Psoas muscle (tissue), 8 donors: ENCODE measurements at places on chromosomes 13 and 19. TPM values are rescaled to one million over a fixed set of nuclear protein-coding genes. Genes with fewer than 3 reads are reported as not detected.
A peak's percentile ranks its signal among the peaks of the same experiment; 100 is the strongest.

GRCh38 chr13:101681834-101682233 is 229.4 kb downstream of the ITGBL1 start:
- H3K4me3 ChIP-seq: no peak overlapping the region
- no peaks in the 10 kb centered on the region for H3K27me3 ChIP-seq
- H3K27ac ChIP-seq: no peak overlapping the region
- no peaks in the 10 kb centered on the region for H3K4me1 ChIP-seq

- H3K36me3 ChIP-seq: no peaks in the 10 kb centered on the region
- H3K27me3 ChIP-seq: no peaks in the 10 kb centered on the region
- no peak overlapping the region for H3K4me3 ChIP-seq
- peak overlapping the region; percentile 65 for H3K27ac ChIP-seq
These were observed 11.3 kb downstream of the GTPBP3 start for GRCh38 chr19:17348700-17349099.

GRCh38 chr19:49118565-49119410 is at the start of gene C19orf73:
Gene C19orf73, minus strand, starts transcription at chr19:49119143. Its CDS starts 121 bp downstream, at chr19:49119022.
- H3K27ac ChIP-seq: peak within 1 kb of the TSS; percentile 98
- no peaks in the 10 kb centered on the region for H3K27me3 ChIP-seq
- DNase-seq: peak; percentile 98
- H3K36me3 ChIP-seq: no peaks in the 10 kb centered on the region
- H3K4me3 ChIP-seq: peak within 1 kb of the TSS; percentile 85

DNA sequence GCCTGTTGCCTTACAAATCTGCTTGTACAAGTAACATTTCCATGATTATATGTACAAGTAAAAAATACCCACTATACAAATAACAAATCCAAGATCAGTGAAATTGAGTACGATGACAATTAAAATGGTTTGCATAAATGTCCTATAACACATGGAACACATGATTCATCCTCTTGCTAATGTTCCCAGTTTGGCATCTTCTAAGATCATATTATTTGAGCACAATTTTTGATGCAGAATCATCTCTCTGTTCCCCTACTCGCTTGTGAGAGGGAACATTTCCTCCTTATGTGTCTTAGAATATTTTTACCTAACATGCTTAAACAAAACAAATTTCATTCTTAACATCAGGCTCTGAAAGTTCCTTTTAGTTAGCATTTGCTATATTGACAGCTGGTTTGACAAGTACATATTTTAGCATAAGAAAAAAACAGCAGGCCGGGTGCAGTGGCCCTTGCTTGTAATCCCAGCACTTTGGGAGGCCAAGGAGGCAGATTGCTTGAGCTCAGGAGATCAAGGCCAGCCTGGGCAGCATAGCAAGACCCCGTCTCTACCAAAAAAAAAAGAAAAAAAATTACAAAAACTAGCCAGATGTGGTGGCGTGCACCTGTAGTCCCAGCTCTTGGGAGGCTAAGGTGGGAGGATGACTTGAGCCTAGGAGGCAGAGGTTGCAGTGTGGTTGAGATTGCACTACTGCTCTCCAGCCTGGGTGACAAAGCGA is 14.2 kb downstream of the ZNF331 start:
- peaks cover 9% of the 10 kb centered on the region for H3K4me1 ChIP-seq
- DNase-seq: no peak
- H3K4me3 ChIP-seq: no peak overlapping the region
- H3K36me3 ChIP-seq: peaks cover 9% of the 10 kb centered on the region

DNA sequence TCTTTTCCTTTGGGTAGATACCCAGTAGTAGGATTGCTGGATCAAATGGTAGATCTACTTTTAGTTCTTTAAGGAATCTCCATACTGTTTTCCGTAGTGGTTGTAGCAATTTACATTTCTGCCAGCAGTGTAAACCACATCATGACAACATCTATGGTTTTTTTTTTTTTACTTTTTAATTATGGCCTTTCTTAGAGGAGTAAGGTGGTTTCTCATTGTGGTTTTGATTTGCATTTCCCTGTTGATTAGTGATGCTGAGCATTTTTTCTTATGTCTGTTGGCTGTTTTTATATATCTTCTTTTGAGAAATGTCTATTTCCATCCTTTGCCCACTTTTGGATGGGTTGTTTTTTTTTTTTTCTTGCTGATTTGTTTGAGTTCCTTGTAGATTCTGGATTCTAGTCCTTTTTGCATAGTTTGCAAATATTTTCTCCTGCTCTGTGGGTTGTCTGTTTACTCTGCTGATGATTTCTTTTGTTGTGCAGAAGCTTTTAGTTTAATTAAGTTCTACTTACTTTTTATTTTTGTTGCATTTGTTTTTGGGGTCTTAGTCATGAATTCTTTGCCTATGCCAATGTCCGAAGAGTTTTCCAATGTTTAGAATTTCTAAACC is 38.8 kb downstream of the TDRD3 start:
- no peaks in the 10 kb centered on the region for H3K27me3 ChIP-seq
- H3K4me1 ChIP-seq: no peaks in the 10 kb centered on the region
- no peak overlapping the region for H3K4me3 ChIP-seq

DNA sequence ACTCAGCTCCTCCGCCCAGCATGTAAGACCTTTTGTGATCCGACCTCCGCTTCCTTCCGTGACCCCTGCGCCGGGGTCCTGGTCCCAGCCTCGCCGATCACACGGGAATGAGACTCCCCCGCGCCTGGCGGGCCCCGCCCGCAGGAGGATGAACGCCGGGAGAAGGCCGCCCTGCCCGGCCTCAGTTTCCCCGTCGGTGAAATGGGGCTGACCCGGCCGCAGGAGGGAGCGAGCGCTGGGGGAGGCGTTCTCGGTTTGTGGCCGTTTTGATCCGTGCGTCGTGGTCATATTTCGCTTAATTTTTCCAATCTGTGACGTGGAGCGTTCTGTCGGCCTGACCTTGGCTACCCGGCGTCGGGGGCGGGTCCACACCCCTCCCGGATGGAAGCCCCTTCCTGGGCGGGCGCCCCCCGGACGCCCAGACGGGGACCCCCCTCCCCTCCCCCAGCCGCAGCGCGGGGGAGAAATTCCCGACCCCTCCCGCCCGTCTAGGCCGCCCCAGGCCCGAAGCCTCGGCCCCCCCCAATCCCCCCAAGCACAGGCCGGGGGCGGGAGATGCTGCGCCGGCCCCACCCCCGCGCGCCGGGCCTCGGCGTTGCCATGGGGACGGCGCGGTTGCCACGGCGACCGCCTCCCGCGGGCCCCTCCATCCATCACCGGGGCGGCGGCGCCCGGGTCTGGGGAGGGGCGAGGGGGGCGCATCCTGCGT is 11.1 kb downstream of the PALM start:
- peak overlapping the region; percentile 41 for H3K27ac ChIP-seq
- H3K4me3 ChIP-seq: peak overlapping the region; percentile 1
- no peaks in the 10 kb centered on the region for H3K4me1 ChIP-seq
- no peaks in the 10 kb centered on the region for H3K36me3 ChIP-seq
- peaks cover 41% of the 10 kb centered on the region for H3K27me3 ChIP-seq
- DNase-seq: peak; percentile 54

DNA sequence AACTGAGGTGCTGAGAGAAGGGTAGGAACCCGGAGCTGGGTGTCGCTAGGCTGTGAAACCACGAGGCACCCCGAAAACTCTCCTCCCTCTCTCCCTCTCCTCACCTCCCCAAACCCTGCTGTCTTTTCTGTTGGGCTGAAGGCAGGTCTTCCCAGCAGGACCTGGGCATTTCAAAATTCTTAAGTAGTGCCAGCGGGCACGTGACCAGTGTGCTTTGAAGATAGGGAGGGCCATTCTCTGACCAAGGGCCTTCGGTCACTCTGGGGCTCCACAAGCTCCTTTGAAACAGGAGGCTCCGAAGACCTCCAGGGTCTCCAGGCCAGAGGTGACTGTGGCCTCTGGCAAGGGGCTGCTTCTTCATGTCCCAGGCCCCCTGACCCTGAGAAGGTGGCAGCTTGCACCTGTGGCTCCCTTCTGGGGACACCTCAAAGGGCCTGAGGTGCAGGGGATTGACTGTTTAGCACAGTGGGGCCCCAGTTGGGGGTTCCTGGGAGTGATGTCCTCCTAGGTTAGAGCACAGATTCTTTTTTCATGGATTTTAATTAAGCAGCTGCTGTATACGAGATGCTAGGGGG is 48.3 kb downstream of the DNM2 start:
- H3K36me3 ChIP-seq: peaks cover 10% of the 10 kb centered on the region
- no peak overlapping the region for H3K4me3 ChIP-seq
- peaks cover 58% of the 10 kb centered on the region for H3K4me1 ChIP-seq
- no peaks in the 10 kb centered on the region for H3K27me3 ChIP-seq
- no peak for DNase-seq
- H3K27ac ChIP-seq: peak overlapping the region; percentile 74

DNA sequence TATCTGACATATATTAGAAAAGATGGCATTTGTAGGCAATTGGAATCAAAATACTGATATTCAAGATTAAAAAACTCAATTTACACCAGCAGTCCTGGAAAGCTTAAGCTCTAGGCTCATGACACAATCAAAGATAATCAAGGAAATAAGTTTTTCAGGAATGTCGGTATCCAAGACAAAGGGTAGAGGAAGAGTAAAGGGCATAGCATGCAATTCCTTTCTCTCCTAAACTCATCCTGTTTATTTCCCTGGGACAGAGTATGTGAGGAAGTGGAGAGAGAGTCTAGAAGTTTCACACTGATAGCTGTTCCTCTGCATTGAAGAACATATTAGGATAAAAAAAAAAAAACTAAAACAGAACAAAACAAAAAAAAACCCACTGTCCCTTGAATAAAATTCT is 2452.1 kb downstream of the PCDH9 start:
- no peak overlapping the region for H3K27ac ChIP-seq
- no peaks in the 10 kb centered on the region for H3K36me3 ChIP-seq
- H3K4me1 ChIP-seq: no peaks in the 10 kb centered on the region
- no peak overlapping the region for H3K4me3 ChIP-seq

DNA sequence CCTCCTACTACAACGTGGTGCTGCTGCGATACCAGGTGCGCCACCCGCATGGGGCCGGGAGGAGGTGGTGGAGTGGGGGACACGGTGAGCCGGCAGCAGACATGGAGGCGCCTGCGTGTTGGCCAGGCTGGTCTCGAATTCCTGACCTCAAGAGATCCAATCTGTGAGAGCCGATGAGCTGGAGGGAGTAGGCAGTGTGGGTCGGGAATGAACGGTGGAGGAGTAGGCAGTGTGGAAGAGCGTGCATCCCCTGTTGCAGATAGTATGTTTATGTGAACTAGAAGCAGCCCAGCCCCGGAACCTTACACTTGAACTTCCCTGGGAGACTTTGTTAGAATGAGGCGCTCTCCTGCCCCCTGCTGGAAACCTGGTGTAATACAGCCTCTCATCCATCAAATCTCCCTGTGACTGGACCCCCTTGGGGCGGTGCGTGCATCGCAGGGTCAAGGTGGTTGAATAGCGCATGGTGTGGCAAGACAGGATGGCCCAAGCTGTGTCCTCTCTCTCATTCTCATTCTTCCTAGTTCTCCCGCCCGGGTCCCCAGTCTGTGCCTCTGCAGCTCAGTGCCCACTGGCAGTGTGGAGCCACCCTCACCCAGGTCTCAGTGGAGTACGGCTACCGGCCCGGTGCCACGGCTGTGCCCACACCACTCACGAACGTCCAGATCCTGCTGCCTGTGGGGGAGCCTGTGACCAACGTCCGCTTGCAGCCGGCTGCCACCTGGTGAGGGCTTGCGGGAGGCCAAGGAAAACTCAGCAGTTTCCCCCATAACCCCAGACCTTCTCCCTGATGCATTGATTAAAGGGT is 10.5 kb upstream of the B3GNT3 start:
- peaks cover 23% of the 10 kb centered on the region for H3K27me3 ChIP-seq
- H3K36me3 ChIP-seq: no peaks in the 10 kb centered on the region
- no peaks in the 10 kb centered on the region for H3K4me1 ChIP-seq
- no peak for DNase-seq
- H3K4me3 ChIP-seq: no peak overlapping the region

GRCh38 chr13:27405546-27406134 is 18.8 kb upstream of the GTF3A start:
- DNase-seq: no peak
- no peak overlapping the region for H3K4me3 ChIP-seq
- H3K36me3 ChIP-seq: no peaks in the 10 kb centered on the region
- no peaks in the 10 kb centered on the region for H3K27me3 ChIP-seq
- no peaks in the 10 kb centered on the region for H3K4me1 ChIP-seq
- peak overlapping the region; percentile 12 for H3K27ac ChIP-seq

- H3K36me3 ChIP-seq: no peaks in the 10 kb centered on the region
- DNase-seq: peak; percentile 41
- peak overlapping the region; percentile 30 for H3K27ac ChIP-seq
- H3K4me1 ChIP-seq: no peaks in the 10 kb centered on the region
- no peak overlapping the region for H3K4me3 ChIP-seq
- H3K27me3 ChIP-seq: peaks cover 61% of the 10 kb centered on the region
These were observed 17.6 kb downstream of the NOVA2 start for GRCh38 chr19:45955905-45956608.

- H3K27ac ChIP-seq: no peak overlapping the region
- no peak overlapping the region for H3K4me3 ChIP-seq
- no peaks in the 10 kb centered on the region for H3K4me1 ChIP-seq
- no peaks in the 10 kb centered on the region for H3K36me3 ChIP-seq
- no peaks in the 10 kb centered on the region for H3K27me3 ChIP-seq
- no peak for DNase-seq
These were observed 763.6 kb upstream of the SLITRK6 start for GRCh38 chr13:86562866-86563265.

- H3K4me1 ChIP-seq: no peaks in the 10 kb centered on the region
- no peak overlapping the region for H3K27ac ChIP-seq
- H3K36me3 ChIP-seq: no peaks in the 10 kb centered on the region
- H3K27me3 ChIP-seq: no peaks in the 10 kb centered on the region
These were observed 258.5 kb downstream of the FGF9 start for GRCh38 chr13:21929400-21929799.

- DNase-seq: no peak
- H3K36me3 ChIP-seq: no peaks in the 10 kb centered on the region
- H3K4me1 ChIP-seq: no peaks in the 10 kb centered on the region
- no peak overlapping the region for H3K4me3 ChIP-seq
- H3K27ac ChIP-seq: no peak overlapping the region
These were observed 434.1 kb downstream of the FGF14 start for GRCh38 chr13:101967781-101968180.

The PCDH17 gene
- total RNA-seq: 1.4 TPM

The KLK8 gene
- not detected for total RNA-seq

The EPSTI1 gene
- total RNA-seq: 1.4 TPM

The ZNF439 gene
- 0.30 TPM for total RNA-seq

The RPL21 gene
- 745 TPM for total RNA-seq

The GFY gene
- total RNA-seq: not detected
